Stimulated activated CD4-positive, alpha-beta T cell treated with anti-CD3 and anti-CD28 coated beads, Interleukin-2, amount 100 ng/mL, for 24 hours (primary cell): ENCODE measurements at places on chromosomes 7 and 10.
A peak's percentile ranks its signal among the peaks of the same experiment; 100 is the strongest.

DNA sequence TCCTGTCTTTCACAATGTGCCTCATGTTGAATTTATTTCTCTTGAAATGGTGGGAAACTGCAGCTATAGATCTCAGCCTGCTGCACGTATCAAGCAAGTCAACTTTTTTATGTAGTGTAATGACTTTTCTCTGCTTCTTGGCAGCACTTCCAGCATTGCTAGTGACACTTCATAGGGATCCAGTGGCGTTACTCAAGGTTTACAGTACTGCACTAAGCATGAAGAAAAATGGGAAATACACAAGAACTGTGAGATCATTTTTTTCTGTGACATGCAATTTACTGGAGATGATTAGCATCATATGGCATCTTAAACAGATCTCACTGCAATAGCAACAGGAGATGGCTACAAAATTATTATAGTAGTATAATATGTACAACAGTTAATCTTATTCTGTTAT lies 90.9 kb downstream of the POLR1F start:
- DNase-seq, result no peak

DNA sequence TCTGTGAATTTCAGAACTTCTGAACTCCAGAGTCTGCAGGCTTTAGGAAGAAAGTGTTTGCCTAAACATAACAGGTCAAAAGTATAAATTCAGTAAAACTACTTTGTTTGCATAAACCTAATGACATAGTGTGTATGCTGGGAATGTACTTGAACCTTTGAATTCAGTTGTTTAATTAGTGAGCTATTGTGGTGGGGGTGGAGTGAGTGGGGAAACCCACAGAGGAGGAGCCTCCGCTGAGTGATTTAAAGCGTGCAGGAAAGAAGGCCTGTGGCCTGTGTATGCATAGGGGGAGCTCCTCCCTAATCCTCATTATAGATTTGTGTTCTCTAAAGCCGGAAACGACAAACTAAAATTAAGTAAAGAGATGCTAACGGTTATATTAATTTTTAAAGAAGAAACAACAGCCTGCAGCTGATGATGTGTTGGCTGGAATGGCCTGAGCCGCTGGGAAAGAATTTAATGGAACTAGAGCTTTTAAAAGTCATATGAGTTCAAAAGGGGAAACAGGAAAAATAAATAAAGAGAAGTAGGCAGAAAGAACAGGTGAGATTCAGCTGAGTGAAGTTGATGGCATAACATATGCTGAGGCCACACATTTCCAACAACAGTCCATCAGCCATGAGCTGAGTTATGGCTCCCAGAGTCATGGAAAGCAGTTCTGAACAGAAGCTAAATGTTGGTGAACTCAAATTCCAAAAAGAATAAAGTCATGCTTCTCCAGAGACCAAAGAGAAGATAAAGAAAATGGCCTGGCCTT lies 595.0 kb downstream of the GRM8 start:
- no peak for DNase-seq

- DNase-seq, result no peak
Observed at GRCh38 chr10:49049660-49050059, 65.7 kb downstream of the VSTM4 start.

DNA sequence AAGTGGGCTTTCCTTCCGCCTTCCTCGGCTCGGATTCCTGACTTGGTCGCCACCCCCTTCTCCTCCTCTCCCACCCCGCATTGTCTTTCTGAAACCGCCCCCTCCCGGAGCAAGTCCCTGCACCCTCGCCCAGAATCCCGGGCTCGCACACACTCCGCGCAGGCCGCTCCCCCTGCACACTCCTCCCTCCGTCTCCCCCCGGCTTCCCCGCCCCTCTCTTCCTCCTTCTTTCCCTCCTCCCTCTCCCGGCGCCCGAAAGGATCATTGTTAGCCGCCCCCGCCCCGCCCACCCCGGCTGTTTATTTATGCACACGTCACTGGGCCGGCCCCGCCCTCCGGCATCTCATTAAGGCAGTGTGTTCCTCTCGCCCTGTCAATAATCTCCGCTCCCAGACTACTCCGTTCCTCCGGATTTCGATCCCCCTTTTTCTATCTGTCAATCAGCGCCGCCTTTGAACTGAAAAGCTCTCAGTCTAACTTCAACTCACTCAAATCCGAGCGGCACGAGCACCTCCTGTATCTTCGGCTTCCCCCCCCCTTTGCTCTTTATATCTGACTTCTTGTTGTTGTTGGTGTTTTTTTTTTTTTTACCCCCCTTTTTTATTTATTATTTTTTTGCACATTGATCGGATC lies at the start of gene TCF7L2:
TCF7L2 (plus strand) TSS at position 373 of the 633 bp plus-strand sequence. CDS start 510 bp downstream, outside the sequence.
- peak; percentile 58 for DNase-seq

DNA sequence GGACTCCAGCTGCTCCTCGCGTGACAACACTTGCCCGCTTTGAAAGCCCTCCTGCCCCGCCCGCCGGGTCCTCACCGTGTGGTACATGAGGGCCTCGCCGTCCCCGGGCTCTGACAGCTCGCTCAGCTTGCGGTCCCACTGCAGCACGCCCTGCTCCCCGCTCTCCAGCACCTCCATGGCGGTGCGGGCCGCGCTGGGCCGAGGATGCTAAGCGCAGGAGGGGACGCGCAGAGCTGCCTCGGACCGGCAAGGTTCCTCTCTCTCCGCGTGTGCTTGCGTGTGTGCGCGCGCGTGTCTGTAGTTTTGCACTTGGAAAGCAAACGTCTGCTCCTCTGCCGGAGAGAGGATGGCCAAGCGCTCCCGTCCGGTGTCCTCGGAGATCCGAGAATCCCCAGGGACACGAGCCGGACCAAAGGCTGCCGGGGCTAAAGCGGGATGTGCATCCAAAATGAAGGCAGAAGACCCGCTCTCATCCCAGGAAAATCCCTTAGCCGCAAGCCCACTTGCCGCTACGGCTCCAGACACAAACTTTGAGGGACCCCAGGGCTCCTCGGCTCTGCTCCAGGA lies at the start of gene CREB3L2:
CREB3L2 (minus strand) TSS at position 558 of the 567 bp plus-strand sequence; CDS start at position 177, 381 bp downstream.
- peak; percentile 73 for DNase-seq

DNA sequence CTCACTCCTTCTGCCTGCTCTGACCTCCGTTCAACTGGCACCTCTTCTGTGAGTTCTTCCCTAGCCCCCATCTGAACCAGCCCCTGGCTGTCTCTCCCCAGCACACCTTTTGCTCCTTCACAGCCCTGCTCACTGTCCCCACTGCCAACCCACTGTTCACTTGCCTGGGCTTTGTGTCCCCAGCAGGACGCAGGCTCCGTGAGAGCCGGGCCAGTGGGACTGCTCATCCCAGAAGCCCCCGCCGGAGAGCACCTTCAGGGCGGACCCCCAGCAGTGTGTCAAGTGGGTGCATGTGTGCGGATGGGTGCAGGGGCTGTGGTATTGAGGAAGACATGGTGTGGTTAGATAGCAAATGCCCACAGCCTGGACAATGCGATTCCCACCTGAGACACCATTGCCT lies 148.4 kb upstream of the RNF32 start:
- no peak for DNase-seq

DNA sequence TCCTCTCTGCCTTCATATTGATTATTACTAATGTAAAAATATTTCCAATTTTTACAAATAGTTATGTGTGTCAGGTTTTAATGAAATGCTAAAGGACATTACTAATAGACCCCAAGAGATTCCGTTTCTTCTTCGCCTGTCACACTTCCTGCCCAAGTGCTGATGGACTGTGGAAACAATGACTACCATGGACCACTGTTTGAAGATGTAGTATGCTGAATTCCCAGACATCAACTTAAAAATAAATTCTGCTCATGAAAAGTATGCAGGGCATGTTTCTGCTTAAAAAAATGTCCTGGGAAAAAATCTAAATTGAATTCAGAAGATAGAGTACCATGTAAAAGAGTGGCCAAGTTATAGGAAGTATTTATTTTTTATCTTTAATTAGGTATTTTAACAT lies 52.1 kb downstream of the ST7 start:
- DNase-seq, result no peak

DNA sequence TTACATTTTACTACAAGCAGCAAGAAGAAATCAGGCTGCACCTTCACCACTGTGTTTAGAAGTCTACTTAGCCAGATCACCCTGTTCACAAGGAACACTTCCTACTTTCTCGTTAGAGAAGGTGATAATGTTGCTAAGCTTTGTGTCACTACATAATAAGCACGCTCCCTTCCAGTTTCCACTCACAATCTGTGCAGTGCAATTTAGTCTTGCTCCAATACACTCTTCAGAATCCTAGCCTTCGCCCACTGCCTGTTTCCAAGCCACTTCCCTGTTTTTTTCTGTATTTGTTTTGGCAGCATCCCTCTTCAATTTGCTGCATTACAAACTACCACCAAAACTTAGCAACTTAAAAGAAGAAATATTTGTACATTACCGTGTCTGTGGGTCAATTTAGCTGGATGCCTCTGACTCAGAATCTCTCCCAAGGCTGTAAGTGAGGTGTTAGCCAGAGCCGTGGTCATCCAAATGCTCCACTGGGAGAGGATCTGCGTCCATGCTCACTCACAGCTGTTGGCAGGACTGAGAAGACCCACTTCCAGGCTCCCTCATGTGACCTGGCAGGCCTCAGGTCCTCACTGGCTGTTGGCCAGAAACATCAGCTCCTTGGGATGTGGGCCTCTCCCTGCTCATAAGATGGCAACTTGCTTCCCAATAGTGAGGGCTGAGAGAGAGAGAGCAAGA lies 110.4 kb downstream of the PON1 start:
- no peak for DNase-seq

GRCh38 chr10:77571490-77571889 lies 66.1 kb downstream of the KCNMA1 start:
- no peak for DNase-seq

- DNase-seq, result peak; percentile 44
Observed at GRCh38 chr7:127792528-127793342, 140.7 kb downstream of the SND1 start.

DNA sequence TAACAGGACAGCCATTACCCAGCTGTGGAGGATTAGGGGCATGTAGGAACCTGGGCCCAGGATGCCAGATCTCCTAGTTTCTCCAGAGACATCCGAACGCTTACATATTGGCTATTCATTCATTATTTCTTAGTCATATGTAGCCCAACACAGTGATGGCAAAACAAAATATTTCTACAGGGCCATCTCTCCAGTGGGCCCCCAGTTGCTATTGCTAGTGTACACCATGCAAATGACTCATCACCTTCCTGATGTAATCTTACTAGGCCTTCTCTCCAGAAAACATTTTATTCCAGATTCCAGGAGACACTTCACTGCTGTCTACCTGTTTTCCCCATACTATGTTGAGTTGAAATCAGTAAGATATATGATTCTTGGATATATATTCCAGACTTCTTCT lies 201.7 kb downstream of the PLXDC2 start:
- DNase-seq, result no peak

GRCh38 chr10:129410688-129411392 lies 56.2 kb upstream of the MGMT start:
- DNase-seq, result no peak

DNA sequence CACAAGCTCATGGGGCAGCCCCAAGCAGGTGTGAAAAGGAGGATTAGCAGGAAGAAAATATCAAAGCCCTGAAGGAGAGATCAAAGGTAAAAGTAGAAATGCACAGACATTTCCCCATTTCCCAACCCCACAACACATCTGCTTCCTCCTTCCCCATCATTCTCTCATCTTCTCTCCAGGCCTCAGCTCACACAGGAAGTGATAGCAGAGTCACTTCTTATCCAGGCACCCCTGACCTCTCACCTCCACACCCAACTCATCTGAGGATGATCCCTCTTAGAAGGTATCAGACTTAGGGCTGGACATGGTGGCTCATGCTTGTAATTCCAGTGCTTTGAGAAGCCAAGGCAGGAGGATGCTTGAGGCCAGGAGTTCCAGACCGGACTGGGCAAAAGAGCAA lies 18.2 kb upstream of the GJC3 start:
- no peak for DNase-seq

DNA sequence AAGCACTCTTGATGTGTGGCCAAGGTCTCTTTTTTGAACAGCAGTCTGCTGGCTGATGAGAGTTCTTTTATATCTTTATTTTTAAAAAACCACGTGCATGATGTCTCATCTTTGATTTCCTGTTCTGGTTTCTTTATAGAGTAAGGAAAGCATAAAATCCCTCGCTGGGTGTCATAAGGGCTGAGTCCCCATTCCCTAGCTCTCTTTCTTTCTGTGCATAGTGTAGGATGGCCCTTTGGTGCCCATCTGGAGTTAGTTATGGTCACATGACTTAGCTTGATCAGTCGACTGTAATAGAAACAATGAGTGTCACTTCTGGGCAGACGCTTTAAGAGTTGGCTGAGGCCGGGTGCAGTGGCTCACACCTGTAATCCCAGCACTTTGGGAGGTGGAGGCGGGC lies 38.5 kb downstream of the GHRHR start:
- DNase-seq, result no peak

DNA sequence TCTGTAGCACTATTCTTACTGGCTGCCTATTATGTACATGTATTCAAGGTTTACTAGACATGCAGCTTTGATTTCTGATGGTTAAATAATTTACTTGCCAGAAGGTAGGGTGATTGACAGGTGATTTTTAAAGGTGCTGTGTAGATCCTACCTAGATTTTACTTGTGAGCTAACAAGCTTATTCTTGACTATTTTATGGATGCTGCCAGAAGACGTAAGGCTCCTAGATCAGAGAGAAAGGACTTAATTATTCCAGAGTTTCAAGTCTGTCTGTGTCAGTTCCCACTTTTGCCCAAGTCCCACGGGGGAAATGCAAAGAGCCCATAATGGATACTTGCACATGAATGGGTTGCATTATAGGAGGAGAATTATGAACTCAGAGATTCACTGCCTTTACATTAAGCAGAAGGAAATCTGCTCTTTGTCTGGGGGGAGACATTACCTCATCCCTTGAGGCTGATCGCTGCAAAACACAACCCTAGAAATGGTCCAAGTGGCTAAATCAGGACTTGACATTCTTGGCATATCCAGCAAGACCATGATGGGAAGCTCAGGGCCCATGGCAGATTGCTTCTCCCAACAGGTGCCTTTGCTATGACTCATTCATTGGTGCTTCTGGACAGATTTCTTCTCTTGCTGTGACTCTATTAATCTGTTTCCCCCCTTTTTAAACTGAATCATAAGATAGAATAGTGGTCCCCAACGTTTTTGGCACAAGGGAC lies 32.1 kb downstream of the GPR158 start:
- no peak for DNase-seq

DNA sequence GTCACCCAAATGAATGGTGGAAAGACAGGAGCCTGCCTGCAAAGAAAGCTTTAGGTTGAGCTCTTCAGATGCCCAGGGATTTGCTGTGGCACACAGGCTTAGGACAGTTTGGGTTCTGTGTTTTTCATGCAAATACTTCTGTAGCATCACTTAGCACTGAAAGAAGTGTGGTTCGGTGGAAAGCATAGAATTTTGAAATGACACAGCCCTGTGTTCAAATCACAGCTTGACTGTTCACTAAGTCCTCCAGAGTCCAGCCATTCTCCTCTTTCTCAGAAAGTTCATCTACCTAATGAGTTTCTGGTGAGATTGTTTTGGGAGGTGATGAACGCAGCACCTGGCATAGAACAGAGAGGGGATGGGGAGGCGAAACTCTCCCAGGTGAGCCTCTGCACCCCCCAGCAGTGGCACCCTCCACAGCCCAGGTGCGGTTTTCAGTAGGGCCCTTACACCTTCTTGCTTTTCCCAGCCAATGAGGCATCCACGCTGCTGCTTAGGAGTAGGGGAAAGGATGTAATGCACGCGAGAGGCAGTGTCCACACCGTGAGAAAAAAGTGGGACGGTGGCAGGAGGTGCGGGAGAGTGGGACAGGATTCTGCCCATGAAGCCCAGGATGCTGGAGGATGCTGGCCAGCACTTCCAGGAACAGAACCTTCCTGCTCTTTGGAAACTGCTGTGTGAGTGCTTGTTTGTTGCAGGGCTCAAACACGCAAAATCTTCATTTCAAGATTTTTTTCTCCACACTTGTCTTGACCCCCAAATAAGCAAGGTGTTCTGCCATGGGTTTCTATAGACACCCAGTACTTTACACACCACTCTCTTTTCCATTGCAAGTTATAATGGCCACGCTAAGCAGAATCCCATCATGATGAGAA lies 11.6 kb downstream of the EN2 start:
- no peak for DNase-seq
